Left hindlimb (tissue), 1 donor: ENCODE measurements at places on chromosomes 16 and 17.

GRCh38 chr16:87317750-87318644 lies 805 bp upstream of the C16orf95 start:
- DNase-seq, result peak; percentile 74

DNA sequence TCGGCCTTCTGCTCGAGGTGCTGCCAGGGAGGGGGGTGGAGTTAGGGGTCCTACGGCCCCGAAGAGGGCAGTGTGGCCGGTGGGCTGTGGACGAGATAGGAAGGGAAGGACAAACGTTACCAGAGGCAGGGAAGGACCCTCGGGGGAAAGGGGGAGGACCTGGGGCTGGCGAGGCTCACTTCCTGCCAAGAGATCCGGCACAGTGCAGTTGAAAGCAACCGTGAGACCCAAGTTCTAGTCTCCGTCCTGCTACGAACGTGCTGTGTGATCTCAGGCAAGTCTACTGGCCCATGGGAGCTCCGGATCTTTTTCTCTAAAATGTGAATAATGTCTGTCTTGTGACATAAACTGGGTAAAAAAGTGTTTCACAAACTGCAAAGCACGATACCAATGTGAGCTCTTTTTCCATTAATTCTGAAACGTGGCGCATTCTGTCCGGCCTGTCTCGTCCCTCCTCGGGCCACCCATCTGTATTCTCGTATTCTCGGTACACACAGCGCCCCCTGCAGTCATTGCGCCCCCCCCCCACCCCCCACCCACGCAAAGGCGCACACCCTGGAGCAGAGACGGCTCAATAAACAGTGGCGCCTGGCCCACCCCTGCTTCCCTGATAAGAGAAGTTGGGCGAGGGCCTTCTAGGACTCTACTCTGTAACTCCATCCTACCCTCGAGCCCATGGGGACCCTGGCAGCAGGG lies 8.8 kb downstream of the CYGB start:
- no peak for DNase-seq

DNA sequence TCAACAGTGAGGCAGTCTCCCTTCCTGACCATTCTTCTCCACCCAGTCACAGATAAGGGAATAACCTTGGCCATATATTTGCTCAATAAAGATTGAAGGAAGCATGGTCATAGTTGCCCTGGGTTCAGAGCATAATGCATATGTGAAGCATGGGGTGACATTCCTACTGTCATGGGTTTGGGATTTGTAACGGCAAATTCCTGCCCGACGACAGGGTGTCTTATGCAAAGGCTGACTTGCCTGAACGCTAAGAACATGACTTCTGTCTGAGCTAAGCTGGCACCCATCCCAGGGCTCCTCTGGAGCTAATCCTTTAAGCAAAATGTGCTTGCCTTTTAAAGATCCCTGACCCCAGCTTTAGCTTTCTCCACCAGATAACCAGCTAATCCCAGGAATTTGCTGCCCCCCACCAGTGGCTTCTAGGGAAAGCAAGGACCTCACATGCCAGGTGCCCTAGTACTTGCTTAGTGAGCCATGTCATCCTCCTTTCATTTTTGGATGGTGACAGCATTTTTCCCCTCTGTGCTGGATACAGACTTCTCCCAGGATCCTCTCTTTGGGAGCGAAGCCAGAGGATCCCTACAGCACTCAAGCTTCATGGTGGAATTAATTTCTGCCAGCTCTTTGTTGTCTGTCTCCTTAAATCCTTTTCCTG lies 11.7 kb downstream of the SLC7A6OS start:
- DNase-seq, result no peak

- DNase-seq, result no peak
Observed at GRCh38 chr16:78694414-78694813, 595.0 kb downstream of the WWOX start.

DNA sequence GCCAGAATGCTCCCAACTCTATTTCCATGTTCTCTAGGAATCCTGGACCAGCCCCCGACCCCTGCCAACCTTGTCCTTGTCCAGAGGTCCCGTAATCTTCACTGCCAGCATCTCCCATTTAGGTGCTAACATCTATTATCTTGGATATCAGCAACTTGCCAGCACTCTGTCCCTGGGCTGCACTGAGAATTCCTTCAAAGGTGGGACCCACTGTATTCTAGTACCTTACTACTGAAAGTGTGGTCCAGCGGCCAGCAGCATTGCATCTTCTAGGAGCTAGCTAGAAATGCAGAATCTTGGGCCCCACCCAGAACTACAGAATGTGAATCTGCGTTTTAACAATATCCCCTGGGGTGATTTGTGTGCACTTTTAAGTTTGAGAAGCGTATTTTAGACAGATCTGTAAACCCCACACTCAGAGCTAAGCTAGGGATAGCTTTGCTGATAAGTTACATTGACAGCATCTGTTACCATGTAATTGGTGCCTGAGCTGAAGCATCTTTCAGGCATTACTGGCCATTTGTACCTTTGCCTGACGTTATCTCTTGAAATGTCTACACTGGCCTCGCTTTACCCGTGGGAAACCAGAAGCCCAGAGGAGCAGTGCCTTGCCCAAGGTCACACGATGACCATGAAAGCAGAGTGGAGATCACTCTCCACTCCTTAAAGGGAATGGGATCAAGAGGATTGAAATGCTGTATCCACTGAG lies 8.3 kb downstream of the ABAT start:
- no peak for DNase-seq

GRCh38 chr17:32517982-32518381 lies 31.2 kb downstream of the CDK5R1 start:
- no peak for DNase-seq

DNA sequence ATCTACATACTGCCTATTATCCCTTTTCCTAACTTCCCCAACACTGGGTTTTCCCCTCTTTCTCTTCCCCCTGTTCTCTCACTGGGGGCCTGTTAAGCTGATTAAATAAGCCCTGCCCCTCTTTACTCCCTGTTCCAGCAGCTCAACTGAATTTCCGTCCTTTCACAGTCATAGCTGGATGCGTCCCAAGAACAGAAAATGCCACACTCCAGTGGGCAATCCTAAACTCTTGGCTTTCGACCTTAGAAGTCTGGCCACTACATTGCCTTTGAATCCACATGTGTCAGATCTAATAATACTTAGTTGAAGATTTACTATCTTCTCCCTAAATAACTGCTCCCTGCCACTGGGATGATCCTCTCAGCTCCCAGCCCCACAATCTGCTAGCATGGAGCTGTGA lies 34.5 kb downstream of the KCNJ16 start:
- DNase-seq, result no peak

DNA sequence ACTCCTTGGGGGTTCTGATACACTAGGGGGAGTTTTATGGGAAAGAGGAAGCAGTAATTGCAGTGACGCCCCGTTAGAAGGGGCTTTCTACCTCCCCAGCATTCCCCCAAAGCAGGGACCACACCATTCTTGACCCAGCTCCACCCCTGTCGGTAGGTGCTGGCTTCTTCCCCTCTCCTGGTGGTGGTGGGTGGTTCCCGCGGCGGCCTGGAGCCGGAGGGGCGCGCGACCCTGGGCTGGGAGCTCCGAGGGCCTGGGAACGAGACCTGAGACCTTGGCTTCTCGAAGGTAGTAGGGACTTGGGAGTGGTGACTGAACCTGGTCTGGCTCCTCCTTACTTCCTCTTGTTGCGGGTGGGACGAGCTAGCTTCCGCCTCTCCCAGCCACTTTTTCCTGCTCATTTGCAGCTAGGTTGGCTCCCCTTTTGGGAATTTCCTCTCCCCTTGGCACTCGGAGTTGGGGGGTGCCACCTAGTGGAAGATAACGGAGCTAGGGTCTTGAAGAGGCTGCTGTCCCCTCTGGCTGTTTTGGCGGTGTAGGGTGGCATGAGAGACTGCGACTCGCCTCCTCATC lies 438 bp downstream of the GRN start:
- DNase-seq, result no peak

DNA sequence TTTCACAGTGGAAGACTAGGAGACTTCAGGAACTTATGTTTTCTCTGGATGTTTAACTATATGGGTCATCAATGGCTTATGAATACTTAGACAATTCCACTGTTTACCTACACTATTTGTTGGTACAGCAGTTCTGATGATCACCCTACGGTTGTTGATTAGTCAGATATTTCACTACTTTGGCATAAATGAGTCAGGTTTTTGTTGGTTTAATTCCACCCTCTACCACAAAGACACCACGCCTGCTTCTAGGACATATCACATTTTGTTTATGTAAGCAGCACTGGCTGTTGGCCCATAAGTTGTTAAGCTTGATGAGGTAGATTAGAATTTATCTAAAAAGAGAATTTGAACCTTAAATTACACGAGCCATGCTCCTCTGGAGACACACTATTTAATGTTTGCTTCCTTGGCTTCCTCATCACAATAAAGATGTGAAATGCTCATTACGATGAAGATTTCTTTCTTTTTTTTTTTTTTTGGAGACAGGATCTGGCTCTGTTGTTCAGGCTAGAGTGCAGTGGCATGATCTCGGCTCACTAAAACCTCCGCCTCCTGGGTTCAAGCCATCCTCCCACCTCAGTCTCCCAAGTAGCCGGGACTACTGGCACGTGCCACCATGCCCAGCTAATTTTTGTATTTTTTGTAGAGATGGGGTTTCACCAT lies 4.3 kb downstream of the GDE1 start:
- no peak for DNase-seq

DNA sequence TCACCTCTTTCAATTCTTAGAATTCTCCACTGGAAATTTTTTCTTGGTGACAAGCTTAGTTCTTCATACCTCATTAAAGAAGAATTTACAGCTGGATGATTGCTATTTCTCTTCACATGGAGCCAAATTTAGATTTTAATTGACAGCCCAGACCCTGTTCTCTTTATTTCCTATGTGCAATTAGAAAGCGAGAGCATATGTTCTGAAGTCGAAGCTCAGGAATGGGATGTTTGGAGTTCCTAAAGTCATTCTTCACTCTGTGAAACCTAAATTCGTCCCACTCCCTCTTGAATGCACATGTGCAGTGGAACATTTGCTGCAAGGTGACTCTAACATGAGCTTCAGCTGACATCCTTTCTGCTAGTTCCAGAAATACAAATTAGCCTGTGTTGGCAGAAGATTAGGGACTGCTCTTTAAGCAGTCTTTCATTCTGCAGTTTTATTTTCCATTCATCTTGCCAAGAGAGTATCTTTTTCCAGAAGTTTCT lies 129.3 kb upstream of the KCNJ16 start:
- peak; percentile 60 for DNase-seq

DNA sequence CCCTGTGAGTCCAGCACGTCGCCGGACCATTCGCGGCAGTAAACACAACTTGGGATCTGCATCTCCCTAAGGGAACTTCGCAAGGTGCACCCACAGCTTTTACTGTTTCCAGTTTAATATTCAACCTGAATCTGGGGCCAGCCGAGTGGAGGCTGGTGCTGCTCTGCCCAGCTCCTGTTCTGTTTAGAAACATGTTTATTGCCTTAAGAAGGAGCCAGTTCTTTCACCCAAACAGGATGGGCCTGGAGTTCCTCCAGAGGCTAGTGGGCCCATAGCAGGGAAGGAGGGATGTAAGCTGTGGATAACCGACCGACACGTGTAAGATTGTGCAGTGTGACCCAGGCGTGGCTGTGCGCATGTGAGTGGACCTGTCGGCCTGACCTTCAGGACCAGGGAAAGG lies 17.4 kb downstream of the TBC1D24 start:
- peak; percentile 15 for DNase-seq

DNA sequence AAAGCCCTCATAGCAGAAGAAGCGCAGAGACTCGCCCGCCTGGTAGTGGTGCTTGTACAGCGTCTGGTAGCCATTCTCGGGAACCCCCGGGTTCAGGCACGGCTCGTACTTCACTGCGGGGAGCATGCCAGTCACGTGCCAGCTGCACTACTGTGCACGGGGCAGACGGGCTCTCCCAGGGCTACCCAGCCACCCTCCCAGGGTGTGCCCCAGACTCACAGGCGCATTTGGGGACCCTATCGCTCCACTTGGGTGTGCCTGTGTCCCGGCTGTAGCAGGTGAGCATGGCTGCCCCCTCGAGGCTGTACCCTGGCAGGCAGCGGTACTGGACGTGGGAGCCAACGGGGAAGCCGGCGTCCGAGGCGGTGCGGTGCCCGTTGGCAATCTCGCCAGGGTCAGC lies 10.3 kb upstream of the CDIPT start:
- DNase-seq, result no peak

DNA sequence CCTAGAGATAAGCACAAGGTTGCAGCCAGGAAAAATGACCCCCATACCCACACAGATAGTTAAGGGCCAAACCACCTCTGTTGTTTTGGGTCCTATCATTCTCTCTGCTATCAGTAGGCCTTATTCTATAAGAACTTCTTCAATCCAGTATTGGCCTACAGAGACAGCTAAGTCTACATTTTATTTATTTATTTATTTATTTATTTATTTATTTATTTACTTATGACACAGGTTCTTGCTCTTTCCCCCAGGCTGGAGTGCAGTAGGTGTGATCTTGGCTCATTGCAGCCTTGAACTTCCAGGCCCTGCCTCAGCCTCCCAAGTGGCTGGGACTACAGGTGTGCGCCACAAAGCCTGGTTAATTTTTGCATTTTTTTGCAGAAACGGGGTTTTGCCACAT lies 7.5 kb upstream of the MAPT start:
- no peak for DNase-seq

GRCh38 chr17:16304830-16305229 lies 48.4 kb downstream of the CENPV start:
- DNase-seq, result no peak
